NAMALWA (cell line): ENCODE measurements at places on chromosomes 2 and 18.

GRCh38 chr2:150484006-150484405, 3.5 kb downstream of the RND3 start:
- no peak for DNase-seq

GRCh38 chr2:73067043-73067442, 4.5 kb downstream of the SFXN5 start:
- no peak for DNase-seq

- no peak for DNase-seq
These were observed 449.5 kb upstream of the PKDCC start for GRCh38 chr2:41598161-41598894.

DNA sequence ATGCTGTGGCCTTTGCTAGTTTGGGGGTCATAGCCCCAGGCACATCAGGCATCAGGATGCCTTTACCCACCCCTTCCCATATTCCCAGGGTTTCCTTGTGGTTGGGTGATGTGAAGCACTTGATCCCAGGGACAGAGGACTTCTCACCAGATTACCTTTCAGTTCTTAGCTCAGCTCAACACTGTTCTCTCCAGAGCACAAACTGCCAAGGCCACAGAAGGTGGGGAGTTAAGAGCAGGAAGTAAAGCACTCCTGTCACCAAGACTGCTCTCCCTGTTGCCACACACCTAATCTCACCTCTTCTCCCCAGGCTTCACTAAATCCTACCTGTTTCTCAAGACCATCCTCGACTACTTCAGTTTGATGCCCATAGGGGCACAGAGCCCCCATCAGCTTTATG, 25.9 kb downstream of the FHOD3 start:
- DNase-seq = no peak

- no peak for DNase-seq
These were observed 63.0 kb downstream of the NPAS2 start for GRCh38 chr2:100882645-100883613.

GRCh38 chr2:239916205-239917124, 108.7 kb downstream of the NDUFA10 start:
- DNase-seq = no peak

- DNase-seq = no peak
These were observed 127.7 kb downstream of the RAPGEF4 start for GRCh38 chr2:172863341-172863740.

GRCh38 chr18:69866212-69866611, 81.5 kb downstream of the CD226 start:
- DNase-seq = no peak

DNA sequence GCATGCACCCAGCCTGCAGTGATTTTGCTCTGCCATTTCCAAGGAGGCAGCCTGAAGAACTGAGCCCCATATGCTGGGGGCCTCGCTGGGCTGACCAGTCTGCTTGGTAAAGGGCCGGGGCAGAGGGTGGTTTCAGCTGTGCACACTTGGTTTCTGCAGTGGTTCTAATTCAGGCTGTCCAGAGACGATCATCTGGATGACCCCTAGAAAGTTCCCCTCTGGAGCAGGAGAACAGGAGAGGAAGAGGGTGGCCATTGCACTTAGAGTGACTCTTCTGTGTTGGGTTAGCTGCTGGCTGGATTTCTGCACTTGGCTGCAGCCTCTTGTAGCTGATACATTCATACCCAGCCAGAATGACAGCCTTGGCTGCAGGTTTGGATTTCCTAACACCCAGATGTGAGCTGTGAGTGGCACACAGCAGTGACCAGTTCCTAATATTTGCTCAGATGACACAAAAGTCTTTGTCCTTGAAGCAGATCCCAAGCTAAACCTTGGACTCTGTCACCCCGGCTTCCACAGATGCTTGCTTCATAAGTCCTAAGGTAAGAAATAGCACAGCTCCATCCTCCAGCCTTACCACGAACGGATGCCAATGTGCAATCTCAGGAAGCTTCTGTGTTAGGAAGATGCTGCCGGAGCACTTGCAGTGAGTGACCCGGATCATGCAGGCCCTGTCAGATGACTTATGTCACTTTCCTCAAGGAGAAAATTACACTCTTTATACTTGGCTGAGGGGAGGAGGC, 105.6 kb downstream of the HNRNPLL start:
- no peak for DNase-seq

- DNase-seq = no peak
These were observed 683 bp upstream of the TBC1D8 start for GRCh38 chr2:101151859-101152271.

DNA sequence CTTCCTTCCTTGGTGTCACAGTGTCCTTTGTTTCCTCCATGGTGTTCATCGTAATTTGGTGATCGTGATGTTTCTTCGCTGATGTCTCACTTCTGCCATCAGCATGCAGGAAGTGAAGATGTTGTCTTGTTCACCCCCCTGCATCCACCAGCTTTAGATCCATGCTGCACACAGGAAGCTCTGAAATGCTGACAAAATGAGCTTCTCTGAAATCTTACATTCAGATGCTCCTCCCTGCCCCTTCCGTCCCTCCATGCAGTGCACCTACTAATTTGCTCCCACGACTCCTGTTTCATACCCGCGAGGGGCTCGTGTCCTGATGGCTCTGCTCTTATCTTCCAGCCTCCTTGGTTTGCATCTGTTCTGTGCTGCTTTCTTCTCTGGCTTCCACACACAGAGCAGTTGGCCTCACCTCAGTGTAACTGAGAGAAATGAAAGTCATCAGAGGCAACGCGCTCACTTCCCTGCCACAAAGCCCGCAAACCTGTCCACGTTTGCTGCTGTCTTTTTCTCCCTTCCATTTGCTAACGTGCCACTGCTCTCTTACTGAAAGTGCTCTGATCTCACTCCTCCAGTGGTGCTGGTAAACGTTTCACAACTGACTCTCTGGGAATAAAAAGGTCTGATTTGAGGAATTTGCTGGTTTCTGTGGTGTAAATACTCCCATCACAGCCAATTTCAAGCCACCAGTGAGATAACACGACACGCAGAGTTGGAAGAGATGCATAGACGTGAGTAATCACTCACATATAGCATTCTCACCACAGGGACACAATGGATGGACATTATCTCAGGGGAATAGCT, 41.0 kb upstream of the MGAT4A start:
- DNase-seq = no peak

DNA sequence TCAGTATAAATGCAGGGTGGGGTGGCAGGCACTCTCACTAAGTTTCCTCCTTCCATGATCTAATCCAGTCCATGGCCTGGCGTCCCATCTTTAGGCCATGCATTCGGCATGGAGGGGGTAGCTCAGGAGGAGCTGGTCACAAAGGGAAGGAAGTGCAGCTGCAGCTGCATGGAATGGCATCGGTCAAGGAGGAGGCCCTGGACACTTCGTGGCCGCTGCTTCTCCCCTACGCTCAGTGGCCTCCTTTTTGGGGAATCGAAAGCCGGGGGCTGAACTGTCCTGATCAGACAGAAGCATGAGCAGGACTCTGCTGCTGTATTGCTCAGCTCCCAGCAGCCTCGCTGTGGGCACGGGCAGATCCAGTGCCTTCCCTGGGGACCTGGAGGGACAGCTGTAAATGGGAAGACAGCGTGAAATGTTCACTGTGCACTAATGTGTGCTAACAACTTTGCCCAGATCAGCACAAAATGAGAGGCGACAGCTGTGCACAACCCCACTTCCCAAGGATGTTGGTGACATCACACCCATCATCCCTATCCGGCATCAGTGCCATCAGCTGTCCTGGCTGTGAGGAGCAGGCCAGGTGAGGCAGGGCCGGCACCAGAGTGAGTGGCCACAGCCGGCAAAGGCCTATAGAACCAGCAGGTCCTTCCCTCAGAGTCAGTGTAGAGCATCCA, 520.1 kb upstream of the RAB6C start:
- DNase-seq = no peak

GRCh38 chr2:64461271-64462058, 7.5 kb downstream of the LGALSL start:
- no peak for DNase-seq

GRCh38 chr18:70961939-70962338, 673.1 kb downstream of the SOCS6 start:
- DNase-seq = no peak

DNA sequence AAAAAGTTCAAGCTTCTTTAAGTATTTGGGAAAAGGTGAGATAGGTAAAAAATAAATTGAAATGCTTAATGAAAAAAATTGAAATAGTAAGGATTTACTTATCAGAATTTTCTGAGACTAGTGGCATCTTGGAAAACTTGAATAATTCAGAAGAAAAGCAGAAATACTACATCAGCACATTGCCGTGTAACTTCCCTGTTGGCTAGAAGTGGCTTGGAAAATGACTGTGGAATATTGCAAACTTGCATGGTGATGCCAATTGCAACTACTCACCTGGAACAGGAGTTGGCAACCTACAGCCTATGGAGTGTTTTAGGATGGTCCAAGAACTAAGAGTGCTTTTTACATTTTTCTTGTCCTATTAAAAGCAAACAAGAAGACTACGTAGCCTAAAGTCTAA, 603.5 kb upstream of the VRK2 start:
- DNase-seq = no peak

- DNase-seq = no peak
These were observed 9.9 kb upstream of the KLHL30 start for GRCh38 chr2:238128534-238129001.

GRCh38 chr2:199659207-199659606, 191.8 kb downstream of the FTCDNL1 start:
- no peak for DNase-seq

- no peak for DNase-seq
These were observed 255.4 kb downstream of the TDRD15 start for GRCh38 chr2:21379140-21379539.

DNA sequence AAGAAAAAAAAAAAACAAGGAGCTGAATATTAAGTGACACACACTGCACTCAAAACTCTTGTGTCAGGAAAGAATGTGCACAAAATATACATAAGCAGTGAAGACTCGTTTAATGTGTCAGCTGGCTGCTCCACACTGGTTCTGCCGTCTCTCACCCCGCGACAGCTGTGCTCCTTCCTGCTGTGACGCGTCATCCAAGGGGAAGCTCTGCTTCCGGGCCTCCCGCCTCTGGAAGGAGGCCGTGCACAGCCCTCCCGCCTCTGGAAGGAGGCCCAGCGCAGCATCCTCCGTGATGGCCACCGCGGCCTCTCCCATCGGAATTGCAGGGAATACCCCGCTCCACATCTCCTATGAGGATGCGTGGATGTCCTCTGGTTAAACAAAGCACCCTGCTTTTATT, 151.0 kb downstream of the HDAC4 start:
- no peak for DNase-seq

DNA sequence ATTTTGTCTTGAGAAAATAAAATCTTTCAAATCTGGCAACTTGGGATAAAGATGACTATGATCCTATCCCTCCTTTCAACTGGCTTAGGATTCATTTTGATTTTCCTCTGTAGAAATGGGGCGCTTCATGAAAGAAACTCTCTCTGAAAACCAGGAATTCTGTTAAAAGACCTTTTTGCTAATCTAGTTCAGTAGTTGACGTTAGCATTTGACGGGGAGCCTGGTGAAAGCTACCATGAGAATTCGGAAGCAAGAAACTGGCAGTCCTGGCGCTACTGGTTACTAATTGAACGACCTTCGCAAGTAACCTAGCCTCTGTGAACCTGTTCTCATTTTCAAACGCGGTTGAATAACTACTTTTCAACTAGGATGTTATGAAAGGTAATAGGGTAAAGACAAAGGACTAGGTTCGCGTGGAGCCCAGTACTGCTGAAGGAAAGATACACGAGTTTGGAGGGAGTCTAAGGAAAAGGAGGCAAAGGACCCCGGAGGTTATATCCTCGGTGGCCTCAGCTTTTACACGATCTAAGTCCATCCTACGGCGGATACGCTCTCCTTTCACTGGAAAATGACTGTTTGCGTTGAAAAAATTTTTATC, 604 bp upstream of the STK11IP start:
- no peak for DNase-seq

GRCh38 chr18:61829108-61829507, 63.7 kb downstream of the RNF152 start:
- no peak for DNase-seq

DNA sequence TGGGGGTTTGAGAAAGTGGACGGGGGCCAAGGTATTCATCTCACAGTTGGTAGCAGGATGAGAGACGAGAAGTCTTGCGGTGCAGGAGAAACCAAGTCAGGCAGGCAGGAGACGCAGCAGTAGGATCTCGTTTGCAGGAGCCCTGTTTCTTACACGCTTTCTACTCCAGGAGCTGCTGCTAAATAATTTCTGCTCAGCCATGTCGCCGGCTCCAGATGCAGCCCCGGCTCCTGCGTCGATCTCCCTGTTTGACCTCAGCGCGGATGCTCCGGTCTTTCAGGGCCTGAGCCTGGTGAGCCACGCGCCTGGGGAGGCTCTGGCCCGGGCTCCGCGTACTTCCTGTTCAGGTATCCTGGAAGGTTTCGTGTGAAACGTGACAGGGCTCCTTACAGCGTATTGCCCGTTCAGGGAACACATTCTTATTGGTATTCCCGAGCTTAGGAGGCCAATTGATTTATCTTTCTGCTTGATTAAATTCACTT, 494 bp downstream of the ANKZF1 start:
- peak; percentile 65 for DNase-seq

DNA sequence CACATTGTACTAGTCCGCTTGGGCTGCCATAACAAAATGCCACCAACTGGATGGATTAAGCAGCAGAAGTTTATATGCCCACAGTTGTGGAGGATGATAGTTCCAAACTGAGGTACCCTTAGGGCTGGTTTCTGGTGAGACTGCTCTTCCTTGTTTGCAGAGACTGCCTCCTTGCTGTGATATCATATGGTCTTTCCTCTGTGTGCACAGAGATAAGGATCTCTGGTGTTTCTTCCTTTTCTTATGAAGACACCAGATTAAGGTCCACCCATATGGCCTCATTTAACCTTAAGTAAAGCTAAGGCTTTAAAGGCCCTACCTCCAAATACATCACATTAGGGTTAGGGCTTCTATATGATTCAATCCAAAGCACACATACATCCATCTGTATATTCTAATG, 738.2 kb upstream of the GCFC2 start:
- no peak for DNase-seq

GRCh38 chr2:159256159-159256558, 30.3 kb downstream of the WDSUB1 start:
- no peak for DNase-seq
